ENCODE measurements at places on chromosomes 3 and 15. TPM values are rescaled to one million over a fixed set of nuclear protein-coding genes. Genes with fewer than 3 reads are reported as not detected.

GRCh38 chr15:25508369-25509002 lies 69.7 kb upstream of the UBE3A start:
- no peak overlapping the region for H3K4me3 ChIP-seq
- no peaks in the 10 kb centered on the region for H3K27me3 ChIP-seq
- no peak overlapping the region for H3K27ac ChIP-seq
- DNase-seq: no peak
- no peaks in the 10 kb centered on the region for H3K4me1 ChIP-seq
- no peaks in the 10 kb centered on the region for H3K36me3 ChIP-seq

ACSBG1 gene
- total RNA-seq: 0.24 TPM

ZNF80 gene
- total RNA-seq: 0.82 TPM

GRCh38 chr3:77945320-77945719 lies 905.4 kb downstream of the ROBO2 start:
- no peaks in the 10 kb centered on the region for H3K4me1 ChIP-seq
- H3K27ac ChIP-seq: no peak overlapping the region
- no peaks in the 10 kb centered on the region for H3K36me3 ChIP-seq

GRCh38 chr3:50450209-50450921 lies 53.1 kb downstream of the CACNA2D2 start:
- peak overlapping the region; percentile 86 for H3K4me3 ChIP-seq
- H3K27ac ChIP-seq: peak overlapping the region; percentile 94
- peaks cover 18% of the 10 kb centered on the region for H3K4me1 ChIP-seq
- DNase-seq: peak; percentile 79
- no peaks in the 10 kb centered on the region for H3K36me3 ChIP-seq

DNA sequence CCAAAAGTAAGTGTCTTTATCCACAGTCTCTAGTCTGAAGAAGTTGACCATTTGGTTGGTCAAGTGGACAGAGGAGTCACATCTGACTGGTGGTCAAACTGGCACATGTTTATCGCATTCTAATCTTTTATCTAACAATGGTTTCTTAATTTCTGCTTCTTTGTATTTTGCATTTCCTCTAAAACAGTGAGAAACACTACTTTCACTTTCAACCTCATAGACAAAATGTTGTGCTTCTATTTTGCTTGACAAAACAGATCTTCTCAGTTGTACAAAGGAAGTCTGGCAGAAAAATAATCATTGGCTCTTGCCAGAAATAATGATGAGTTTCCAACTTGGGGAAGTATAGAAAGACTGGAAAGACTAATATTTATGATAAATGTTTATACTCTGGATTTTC lies 103.9 kb downstream of the MME start:
- no peak overlapping the region for H3K27ac ChIP-seq
- H3K4me3 ChIP-seq: no peak overlapping the region
- H3K4me1 ChIP-seq: peaks cover 6% of the 10 kb centered on the region
- no peak for DNase-seq
- H3K27me3 ChIP-seq: no peaks in the 10 kb centered on the region

DNA sequence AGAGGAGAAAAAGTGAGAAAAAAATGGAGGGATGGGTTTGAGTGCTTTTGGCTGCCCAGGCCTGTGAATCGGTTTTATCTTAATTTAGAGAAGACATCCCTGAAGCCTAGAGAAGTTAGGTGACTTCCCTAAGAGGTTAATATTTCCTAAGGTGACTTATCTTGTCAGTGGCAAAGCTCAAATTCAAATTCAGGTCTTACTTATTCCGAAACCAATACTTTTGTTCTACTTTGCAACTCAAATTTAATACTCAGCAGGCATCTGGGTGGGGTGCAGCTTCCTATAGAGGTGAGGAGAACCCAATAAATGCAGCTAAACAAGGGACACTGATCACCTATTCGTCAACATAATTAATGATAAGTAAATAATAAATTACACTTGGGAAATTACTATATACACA lies 54.9 kb upstream of the MYRIP start:
- peaks cover 3% of the 10 kb centered on the region for H3K4me1 ChIP-seq
- no peaks in the 10 kb centered on the region for H3K36me3 ChIP-seq
- peaks cover 14% of the 10 kb centered on the region for H3K27me3 ChIP-seq
- H3K27ac ChIP-seq: no peak overlapping the region
- no peak overlapping the region for H3K4me3 ChIP-seq

DNA sequence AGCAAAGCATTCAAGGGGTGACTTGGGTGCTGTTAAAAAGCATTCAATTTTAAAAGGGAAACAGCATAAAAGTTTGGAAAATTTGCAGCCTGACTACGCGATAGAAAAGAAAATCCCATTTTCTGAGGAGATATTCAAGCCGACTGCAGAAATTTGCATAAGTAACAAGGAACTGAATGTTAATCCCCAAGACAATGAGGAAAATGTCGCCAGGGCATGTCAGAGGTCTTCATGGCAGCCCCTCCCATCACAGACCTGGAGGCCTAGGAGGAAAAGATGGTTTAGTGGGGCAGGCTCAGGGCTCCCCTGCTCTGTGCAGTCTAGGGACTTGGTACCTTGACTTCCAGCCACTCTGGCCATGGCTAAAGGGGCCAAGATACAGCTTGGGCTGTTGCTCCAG lies 93.1 kb downstream of the ISL2 start:
- H3K27ac ChIP-seq: no peak overlapping the region
- H3K36me3 ChIP-seq: peaks cover 59% of the 10 kb centered on the region
- no peak for DNase-seq
- H3K4me3 ChIP-seq: no peak overlapping the region

- H3K27me3 ChIP-seq: no peaks in the 10 kb centered on the region
- H3K4me1 ChIP-seq: no peaks in the 10 kb centered on the region
- H3K4me3 ChIP-seq: no peak overlapping the region
- no peaks in the 10 kb centered on the region for H3K36me3 ChIP-seq
- no peak for DNase-seq
Observed at GRCh38 chr3:14902719-14903118, 44.7 kb upstream of the NR2C2 start.

DNA sequence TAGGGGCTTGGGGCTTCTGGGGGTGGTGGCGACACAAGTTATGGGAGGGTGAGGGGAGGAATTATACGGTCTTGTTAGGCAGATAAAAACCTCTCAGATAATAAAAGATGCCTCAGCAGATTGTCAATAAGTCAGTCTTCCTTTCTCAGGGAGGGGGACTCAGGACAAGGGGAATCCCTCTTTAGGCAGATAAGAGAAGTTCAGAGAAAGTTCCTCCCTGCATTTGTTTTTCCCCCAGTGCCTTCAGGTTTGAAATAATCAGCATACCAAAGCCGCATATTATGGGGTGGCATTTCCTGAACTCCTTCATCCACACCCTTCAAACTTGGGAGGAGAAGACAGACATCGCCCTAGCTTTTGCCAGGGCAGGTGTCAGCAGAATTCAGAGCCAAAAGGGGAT lies 8.5 kb downstream of the PPCDC start:
- peaks cover 20% of the 10 kb centered on the region for H3K4me1 ChIP-seq
- no peak overlapping the region for H3K4me3 ChIP-seq
- H3K27me3 ChIP-seq: no peaks in the 10 kb centered on the region
- peaks cover 17% of the 10 kb centered on the region for H3K36me3 ChIP-seq
- DNase-seq: no peak
- no peak overlapping the region for H3K27ac ChIP-seq

DNA sequence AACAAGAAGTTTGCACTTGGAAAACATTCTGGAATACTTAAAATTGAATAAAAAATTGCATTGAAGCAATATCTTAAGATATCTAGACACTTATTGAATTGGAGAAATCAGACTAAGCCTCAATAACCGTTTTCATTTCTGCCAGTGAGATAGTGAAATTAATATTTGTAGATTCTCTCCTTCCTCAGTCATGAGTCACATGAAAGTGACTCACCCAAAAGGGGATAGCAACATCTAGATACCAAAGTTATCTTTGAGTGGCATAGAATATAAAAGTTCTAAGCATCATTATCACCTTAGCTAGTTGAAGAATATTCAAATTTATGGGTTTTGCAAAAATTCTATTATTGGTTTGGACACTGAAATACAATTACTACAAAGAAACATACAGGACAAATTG lies 614.8 kb upstream of the ZNF717 start:
- no peak for DNase-seq
- H3K27ac ChIP-seq: no peak overlapping the region
- H3K36me3 ChIP-seq: no peaks in the 10 kb centered on the region
- H3K4me3 ChIP-seq: no peak overlapping the region

GRCh38 chr15:73436613-73437012 lies 6.4 kb upstream of the REC114 start:
- H3K4me1 ChIP-seq: peaks cover 3% of the 10 kb centered on the region
- no peak overlapping the region for H3K27ac ChIP-seq
- H3K36me3 ChIP-seq: no peaks in the 10 kb centered on the region
- peaks cover 18% of the 10 kb centered on the region for H3K27me3 ChIP-seq

CELSR3 gene
- 18.6 TPM for total RNA-seq

GRCh38 chr3:63874769-63875168 lies 11.1 kb downstream of the ATXN7 start:
- DNase-seq: no peak
- no peak overlapping the region for H3K4me3 ChIP-seq
- H3K36me3 ChIP-seq: no peaks in the 10 kb centered on the region
- no peaks in the 10 kb centered on the region for H3K27me3 ChIP-seq

GRCh38 chr3:85360742-85361387 lies 402.1 kb downstream of the CADM2 start:
- H3K27me3 ChIP-seq: no peaks in the 10 kb centered on the region
- no peaks in the 10 kb centered on the region for H3K4me1 ChIP-seq
- H3K27ac ChIP-seq: no peak overlapping the region
- peak; percentile 1 for DNase-seq

- peaks cover 10% of the 10 kb centered on the region for H3K36me3 ChIP-seq
- no peaks in the 10 kb centered on the region for H3K27me3 ChIP-seq
- H3K27ac ChIP-seq: no peak overlapping the region
- H3K4me3 ChIP-seq: no peak overlapping the region
- DNase-seq: no peak
Observed at GRCh38 chr15:67750371-67750770, 74.9 kb upstream of the SKOR1 start.

- peak; percentile 35 for DNase-seq
- no peaks in the 10 kb centered on the region for H3K36me3 ChIP-seq
- H3K4me3 ChIP-seq: no peak overlapping the region
- H3K27ac ChIP-seq: no peak overlapping the region
- H3K27me3 ChIP-seq: peaks cover 68% of the 10 kb centered on the region
Observed at GRCh38 chr15:40925863-40926658, 3.1 kb upstream of the DLL4 start.

NEK10 gene
- 0.80 TPM for total RNA-seq

DNA sequence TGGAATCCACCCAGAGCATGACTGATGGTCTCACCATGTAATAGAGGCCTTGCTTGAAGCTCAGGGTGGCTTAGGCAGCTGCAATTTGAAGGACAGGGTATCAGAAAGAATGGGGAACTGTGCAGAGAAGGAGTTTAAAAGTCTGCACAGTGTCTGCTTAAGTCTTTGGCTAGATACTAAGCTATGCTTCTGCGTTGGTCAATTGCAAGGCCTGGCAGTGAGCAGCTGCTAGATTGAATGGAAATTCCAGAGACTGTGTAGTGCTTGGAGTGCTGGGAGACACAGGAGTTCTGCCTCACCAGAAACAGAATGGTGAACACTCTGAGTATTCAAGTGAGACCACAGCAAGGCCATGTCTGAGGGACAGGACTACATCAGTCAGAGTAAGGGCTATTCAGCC lies 17.3 kb upstream of the ATP10A start:
- H3K4me3 ChIP-seq: no peak overlapping the region

FSTL1 gene
- total RNA-seq: 1.7 TPM

GRCh38 chr15:67979281-67979680 lies 74.8 kb upstream of the PIAS1 start:
- DNase-seq: no peak
- H3K4me3 ChIP-seq: no peak overlapping the region
- H3K36me3 ChIP-seq: no peaks in the 10 kb centered on the region
- H3K27ac ChIP-seq: no peak overlapping the region

- DNase-seq: no peak
- H3K4me1 ChIP-seq: no peaks in the 10 kb centered on the region
- no peak overlapping the region for H3K27ac ChIP-seq
- no peak overlapping the region for H3K4me3 ChIP-seq
- H3K27me3 ChIP-seq: no peaks in the 10 kb centered on the region
Observed at GRCh38 chr3:177567833-177568232, 370.6 kb upstream of the TBL1XR1 start.

DNA sequence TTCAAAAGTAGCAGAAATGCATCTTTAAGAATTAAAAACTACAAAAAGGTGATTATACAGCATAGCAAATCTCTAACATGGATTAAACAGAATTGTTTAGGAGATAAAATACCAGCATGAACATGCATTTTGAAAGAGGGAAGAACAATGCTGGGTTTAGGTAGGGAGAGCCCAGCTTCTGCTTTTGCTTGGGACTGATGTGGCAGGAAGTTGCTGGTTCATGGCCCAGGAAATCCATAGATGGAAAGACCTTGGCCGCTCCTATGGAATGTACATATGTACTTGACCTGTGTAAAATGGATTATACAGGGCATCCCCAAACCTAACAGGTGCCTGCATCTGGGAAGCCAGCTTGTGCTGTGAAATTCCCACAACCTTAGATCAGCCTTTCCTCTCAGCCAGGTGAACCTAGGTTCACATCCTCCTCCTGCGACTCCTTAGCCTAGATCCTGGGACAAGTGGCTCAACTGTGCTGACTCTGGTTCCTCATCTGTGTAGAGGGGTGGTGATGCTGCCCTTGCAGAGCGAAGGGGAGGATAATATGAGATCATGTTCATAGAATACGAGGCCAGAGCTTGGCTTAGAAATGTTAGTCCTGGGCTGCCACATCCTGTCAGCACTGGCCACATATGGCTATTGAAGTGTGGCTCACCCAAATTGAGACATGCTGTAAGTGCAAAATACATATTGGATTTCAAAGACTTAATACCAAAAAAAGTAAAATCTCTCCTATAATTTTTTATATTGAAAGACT lies 47.0 kb upstream of the PLXNA1 start:
- DNase-seq: no peak
- H3K4me1 ChIP-seq: no peaks in the 10 kb centered on the region
- H3K4me3 ChIP-seq: no peak overlapping the region
- H3K36me3 ChIP-seq: no peaks in the 10 kb centered on the region
- no peaks in the 10 kb centered on the region for H3K27me3 ChIP-seq

GRCh38 chr3:158165141-158165655 lies 55.3 kb downstream of the RSRC1 start:
- no peak overlapping the region for H3K4me3 ChIP-seq
- DNase-seq: no peak
- no peaks in the 10 kb centered on the region for H3K27me3 ChIP-seq
- H3K4me1 ChIP-seq: peaks cover 14% of the 10 kb centered on the region
- peaks cover 39% of the 10 kb centered on the region for H3K36me3 ChIP-seq

C3orf85 gene
- total RNA-seq: not detected

CFAP100 gene
- not detected for total RNA-seq

- no peak overlapping the region for H3K27ac ChIP-seq
- no peak for DNase-seq
- peaks cover 23% of the 10 kb centered on the region for H3K36me3 ChIP-seq
- peaks cover 15% of the 10 kb centered on the region for H3K4me1 ChIP-seq
- H3K27me3 ChIP-seq: no peaks in the 10 kb centered on the region
Observed at GRCh38 chr15:50280271-50280670, 14.7 kb upstream of the HDC start.

DNA sequence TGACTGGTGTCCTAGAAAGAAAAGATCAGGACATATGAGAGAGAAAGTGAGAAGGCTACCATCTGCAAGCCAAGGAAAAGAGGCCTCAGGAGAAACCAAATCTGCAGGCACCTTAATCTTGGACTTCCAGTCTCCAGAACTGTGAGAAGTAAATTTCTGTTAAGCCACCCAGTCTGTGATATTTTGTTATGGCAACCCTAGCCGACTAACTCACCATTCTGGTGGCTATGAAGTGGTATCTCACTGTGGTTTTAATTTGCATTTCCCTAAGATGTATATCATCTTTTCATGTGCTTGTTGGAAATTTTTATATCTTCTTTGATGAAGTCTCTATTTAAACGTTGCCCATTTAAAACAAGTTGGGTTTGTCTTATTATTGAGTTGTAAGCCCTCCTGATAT lies 40.6 kb downstream of the ILDR1 start:
- no peak for DNase-seq
- H3K27ac ChIP-seq: no peak overlapping the region
- H3K4me3 ChIP-seq: no peak overlapping the region
- peaks cover 13% of the 10 kb centered on the region for H3K36me3 ChIP-seq
- peaks cover 13% of the 10 kb centered on the region for H3K27me3 ChIP-seq

Measured in activated naive CD8-positive, alpha-beta T cell treated with anti-CD3 and anti-CD28 coated beads for 36 hours (primary cell).